ENCODE measurements at places on chromosomes 3 and 15.

- no peak for DNase-seq
These were observed 1.8 kb upstream of the AP2M1 start for GRCh38 chr3:184172681-184173373.

GRCh38 chr3:62582495-62583172 is 209.3 kb upstream of the FEZF2 start:
- DNase-seq: no peak

GRCh38 chr3:45236964-45237363 is 10.9 kb upstream of the TMEM158 start:
- no peak for DNase-seq

GRCh38 chr3:150545419-150546225 is 674 bp downstream of the SERP1 start:
- peak; percentile 54 for DNase-seq

- no peak for DNase-seq
These were observed 28.4 kb downstream of the CPN2 start for GRCh38 chr3:194322678-194323211.

- no peak for DNase-seq
These were observed 282.5 kb downstream of the RPLP1 start for GRCh38 chr15:69735121-69735520.

DNA sequence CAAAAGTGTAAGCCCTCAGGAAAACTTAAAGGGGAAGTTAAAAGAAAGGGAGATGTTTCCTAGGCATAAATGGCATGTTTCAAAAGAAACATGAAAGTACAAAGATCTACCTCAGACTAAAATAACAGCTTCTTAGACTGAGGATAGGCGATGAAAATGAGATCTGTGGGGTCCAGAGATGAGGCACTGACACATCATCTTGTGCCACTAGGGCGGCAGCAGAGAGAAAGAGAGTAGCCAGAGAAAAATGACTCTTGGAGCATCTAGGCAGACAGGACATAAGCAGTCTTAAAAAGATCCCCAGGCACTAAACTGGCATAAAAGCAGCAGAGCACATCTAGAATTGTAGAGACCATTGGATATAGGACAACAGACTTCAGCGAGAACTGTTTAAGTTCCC is 42.5 kb upstream of the RFX7 start:
- DNase-seq: no peak

DNA sequence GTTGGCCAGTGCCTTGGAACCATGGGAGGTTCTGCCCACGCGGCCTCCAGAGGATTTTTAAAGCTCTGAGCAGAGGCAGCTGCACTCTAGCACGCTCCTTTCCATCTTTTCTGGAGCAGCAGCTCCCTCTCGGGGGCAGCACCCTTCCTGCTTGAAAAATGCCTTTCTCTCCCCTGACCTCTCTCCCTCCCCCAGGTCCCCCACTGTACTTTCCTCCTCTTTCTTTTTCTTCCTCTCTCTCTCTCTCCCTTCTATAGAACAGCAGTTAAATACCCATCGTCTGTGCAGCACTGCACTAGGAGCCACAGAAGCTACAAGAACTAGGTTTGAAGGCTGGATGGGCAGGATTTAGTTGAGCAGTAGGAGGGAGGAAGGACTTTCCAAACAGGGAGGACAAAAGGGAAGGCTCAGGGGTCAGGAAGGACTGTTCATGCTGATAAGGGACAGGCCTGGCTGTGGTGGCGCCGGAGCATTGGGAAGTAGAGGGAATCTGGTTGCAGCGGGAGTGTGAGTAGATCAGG is 4.4 kb downstream of the ALPK3 start:
- DNase-seq: no peak

GRCh38 chr3:73652896-73653295 is 28.2 kb upstream of the PDZRN3 start:
- DNase-seq: no peak

DNA sequence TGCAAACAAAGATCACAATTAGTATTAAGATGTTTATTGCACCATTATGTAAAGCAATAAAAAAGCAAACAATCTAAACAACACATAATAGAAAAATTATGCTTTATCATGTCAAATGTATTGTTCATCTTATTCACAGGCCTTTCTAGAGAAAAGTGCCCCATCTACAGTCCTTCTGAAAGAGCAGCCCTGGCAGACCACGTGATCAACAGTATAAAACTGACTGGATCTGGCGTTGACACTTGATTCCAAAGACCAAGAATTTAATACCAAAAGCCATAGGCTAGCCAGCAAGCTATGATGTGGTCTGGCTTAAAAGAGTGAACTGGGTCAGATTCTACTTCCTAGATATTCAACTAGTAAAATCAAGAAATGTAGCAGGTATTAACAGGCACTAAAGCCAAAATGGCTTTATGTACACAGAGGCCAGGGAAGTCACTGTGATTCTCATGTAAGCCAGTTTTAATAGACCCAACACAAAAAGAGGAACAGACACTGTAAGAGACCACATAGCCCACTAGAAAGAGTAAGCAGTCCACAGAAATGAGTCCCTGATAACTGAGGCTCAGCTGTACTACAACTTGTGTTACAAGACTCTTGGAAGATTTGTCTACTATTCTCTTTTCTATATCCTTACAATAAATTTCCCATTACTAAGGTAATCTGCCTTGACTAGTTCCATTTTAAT is 32.5 kb downstream of the DMXL2 start:
- no peak for DNase-seq

DNA sequence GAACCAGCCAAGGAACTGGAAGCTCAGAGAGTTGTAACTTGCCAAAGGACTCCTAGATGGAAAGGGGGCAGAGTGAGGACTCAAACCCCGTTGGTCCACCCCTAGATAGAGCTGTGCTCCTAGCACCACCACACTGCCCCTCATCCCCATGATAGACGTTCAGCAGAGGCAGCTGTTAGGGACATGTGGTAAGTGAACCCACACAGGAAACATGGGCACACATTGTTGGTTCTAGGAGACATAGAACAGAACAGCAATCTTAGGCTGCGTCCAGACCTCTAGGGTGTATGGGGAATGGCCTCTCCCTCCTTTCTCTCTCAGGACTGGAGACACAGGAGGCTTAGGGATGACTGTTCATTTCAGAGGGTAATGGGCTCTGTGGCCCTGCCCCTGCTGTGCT is 102.7 kb downstream of the ANP32A start:
- DNase-seq: no peak

- no peak for DNase-seq
These were observed 901.6 kb downstream of the TUSC7 start for GRCh38 chr3:117611211-117611610.

GRCh38 chr15:96728591-96728990 is 398.1 kb downstream of the NR2F2 start:
- no peak for DNase-seq

- no peak for DNase-seq
These were observed 257.1 kb upstream of the STT3B start for GRCh38 chr3:31275583-31275982.

GRCh38 chr15:90665288-90666134 is 51.6 kb upstream of the BLM start:
- peak; percentile 20 for DNase-seq

- DNase-seq: no peak
These were observed 40.9 kb downstream of the IRAK2 start for GRCh38 chr3:10205451-10206165.

GRCh38 chr3:8764528-8764927 is 4.9 kb downstream of the OXTR start:
- no peak for DNase-seq

DNA sequence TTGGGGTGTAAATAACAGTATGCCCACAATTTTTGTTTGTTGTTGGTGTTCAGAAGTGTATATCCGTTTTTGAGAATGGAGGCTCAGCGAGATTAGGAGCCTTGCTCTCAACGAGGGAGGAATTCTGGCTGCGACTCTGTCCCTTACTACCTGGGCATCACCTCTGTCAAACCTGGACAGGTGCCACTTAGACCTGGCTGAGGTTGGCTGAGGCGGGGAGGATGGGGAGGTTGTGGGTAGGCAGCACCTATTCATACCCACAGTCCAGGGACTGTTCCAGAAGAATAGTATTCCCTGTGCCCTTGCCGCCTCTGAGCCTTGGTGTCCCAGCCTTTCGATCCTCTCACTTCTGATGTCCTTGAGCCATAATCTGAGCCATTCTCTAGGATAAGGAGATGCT is 99.9 kb downstream of the LINGO1 start:
- no peak for DNase-seq

DNA sequence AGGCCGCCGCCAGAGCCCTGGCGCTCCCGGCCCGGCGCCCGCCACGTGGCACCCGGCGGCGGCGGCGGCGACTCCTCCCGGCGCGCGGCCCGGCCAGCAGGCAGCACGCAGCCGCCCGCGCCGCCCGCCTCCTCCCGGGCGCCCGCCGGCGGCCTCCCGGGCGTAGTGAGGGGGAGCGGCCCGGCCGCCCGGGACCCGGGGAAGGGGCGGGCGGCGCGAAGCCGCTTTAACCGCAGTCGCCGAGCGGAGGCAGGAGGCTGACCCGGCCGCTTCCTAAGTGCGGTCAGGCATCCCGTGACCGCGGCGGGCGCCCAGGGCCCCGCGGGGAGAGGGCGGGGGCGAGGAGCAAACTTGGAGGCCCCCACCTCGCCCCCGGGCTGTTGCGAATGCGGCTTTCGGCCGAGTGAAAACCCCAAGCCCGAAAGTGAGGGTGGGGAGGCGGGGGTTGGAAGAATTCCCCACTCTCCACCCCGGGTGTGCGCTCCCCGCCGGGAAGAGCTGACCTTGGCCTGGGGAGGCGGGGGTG is 1.7 kb upstream of the HES1 start:
- peak; percentile 77 for DNase-seq

GRCh38 chr15:70127770-70128413 is 30.2 kb upstream of the TLE3 start:
- DNase-seq: no peak

- DNase-seq: no peak
These were observed 58.6 kb upstream of the MNS1 start for GRCh38 chr15:56523521-56523920.

DNA sequence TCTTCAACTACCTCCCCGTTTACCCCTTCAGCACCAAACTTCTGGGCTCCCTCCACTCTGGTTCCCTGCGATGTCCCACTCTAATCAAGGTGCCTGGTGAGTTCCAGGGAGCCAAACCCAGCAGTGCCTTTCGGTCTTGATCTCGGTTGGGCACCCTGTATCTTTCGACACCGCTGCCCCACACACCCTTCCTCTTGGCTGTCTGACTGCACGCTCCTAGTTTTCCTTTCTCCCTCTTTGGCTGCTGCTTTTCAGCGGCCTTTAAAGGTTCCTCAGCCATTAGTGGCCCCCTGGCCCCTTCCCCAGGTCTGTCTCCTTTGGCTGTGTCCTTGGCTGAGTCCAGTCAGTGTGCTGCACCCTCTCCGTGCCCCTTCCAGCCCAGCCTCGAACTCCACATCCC is 784 bp downstream of the TTLL3 start:
- no peak for DNase-seq

- DNase-seq: no peak
These were observed 52.5 kb downstream of the CLDN11 start for GRCh38 chr3:170471149-170471548.

GRCh38 chr15:80635953-80636352 is 59.2 kb upstream of the ABHD17C start:
- DNase-seq: no peak

- DNase-seq: no peak
These were observed 56.5 kb downstream of the CLDN1 start for GRCh38 chr3:190265796-190266195.
